ENCODE measurements at places on chromosomes 4 and X. TPM values are rescaled to one million over a fixed set of nuclear protein-coding genes. Genes with fewer than 3 reads are reported as not detected.

GRCh38 chr4:100063355-100063754 lies 113.3 kb upstream of the H2AZ1 start:
- no peak for DNase-seq

DNA sequence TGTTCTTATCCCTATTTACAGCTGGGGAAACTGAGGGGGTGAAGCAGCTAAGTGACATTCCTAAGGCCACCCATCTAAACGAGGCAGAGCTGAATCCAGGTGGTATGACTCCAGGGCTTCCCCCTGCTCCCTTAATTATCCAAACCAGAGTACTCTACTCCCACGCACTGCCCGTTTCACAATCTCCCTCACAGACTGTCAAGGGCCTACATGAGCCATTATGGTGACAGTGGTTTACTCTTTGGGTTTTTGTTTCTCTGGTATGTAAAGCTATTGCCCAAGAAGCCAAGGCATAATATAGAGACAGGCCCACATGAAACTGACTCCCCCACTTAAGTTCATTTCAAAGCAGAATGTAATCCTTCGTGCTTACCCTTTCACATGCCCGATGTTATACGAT lies 95.1 kb downstream of the NHS start:
- no peak for DNase-seq

- no peak for DNase-seq
These were observed 51.0 kb downstream of the KDR start for GRCh38 chr4:55074386-55074785.

GRCh38 chr4:67680581-67681222 lies 20.3 kb downstream of the UBA6 start:
- DNase-seq = no peak

GRCh38 chr4:18635531-18635930 lies 614.0 kb upstream of the LCORL start:
- DNase-seq = no peak

Gene CXCL3
- not detected for total RNA-seq

DNA sequence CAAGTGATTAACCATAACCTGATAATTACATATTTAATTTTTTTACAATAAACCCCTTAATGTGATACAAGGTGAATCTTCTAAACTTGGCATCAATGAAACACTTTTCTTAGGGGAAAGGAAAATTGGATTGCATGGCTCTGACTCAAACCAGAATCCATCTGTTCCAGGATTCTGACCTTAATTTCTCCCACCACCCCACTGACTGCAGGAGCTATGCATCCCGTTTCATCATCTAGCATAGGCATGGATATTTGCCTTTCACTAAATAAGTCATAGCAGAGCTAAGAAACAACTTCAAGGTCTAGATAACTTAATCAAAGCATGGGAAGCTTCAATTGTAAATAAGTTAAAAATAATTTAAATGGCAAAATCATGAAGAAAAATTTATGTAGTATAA lies 156.3 kb downstream of the BTC start:
- DNase-seq = no peak

Gene HERC3
- total RNA-seq = 15.6 TPM

DNA sequence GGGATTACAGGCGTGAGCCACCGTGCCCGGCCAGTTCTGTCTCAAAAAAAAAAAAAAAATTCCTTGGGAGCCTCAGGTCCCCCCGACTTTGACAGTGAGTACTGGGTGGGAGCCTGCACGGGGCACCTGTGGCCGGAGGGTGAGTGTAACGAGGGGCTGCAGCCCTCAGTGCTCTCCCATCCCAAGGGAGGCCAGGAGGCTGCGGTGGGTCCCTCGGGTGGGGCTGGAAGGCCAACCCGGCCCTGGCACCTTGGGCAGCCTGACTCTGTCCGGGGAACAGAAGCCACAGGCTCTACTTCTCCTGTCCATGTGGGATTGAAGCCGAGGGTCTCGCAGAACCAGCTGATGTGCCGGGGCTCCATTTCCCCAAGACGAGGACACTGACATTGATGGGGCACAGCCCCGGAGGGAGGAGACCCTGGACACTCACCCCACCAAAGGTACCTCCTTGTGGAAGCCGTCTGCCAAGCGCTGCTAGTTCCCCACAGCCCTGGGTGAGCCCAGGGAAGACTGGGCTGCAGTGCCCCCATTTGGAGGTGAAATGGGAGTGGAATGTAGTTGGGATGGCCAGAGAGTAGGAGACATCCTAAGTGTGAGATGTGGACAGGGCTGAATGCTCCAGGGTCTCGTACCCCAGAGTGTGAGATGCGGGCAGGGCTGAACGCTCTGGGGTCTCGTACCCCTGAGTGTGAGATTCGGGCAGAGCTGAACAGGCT lies 2.3 kb upstream of the SLC26A1 start:
- no peak for DNase-seq

- no peak for DNase-seq
These were observed 104.7 kb downstream of the MAML3 start for GRCh38 chr4:140049024-140049848.

- DNase-seq = no peak
These were observed 157.6 kb downstream of the TENM3 start for GRCh38 chr4:182400790-182401189.

DNA sequence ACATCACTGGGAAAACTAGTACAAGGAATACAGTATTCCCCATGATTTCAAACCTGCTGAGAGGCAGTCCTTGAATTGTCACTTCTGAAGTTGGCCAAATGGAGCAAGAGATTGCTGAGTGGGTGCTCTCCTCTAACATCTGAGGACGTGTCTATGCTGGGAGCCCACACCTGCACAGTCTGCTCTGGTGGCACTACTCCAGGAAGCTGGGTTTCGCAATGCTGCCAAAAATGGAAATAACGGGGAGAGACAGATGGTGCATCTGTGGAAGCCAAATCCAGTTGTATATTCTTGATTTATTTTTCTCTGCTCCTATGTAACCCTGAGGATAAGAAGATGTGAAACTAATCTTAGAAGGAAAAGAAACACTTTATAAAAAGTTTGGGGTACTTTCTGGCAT lies 240.1 kb upstream of the CTSO start:
- no peak for DNase-seq

GRCh38 chrX:68915778-68916177 lies 87.0 kb downstream of the EFNB1 start:
- DNase-seq = peak; percentile 36

Gene UGT2A1
- not detected for total RNA-seq

GRCh38 chr4:7073059-7073458 lies 5.2 kb upstream of the GRPEL1 start:
- DNase-seq = peak; percentile 41

DNA sequence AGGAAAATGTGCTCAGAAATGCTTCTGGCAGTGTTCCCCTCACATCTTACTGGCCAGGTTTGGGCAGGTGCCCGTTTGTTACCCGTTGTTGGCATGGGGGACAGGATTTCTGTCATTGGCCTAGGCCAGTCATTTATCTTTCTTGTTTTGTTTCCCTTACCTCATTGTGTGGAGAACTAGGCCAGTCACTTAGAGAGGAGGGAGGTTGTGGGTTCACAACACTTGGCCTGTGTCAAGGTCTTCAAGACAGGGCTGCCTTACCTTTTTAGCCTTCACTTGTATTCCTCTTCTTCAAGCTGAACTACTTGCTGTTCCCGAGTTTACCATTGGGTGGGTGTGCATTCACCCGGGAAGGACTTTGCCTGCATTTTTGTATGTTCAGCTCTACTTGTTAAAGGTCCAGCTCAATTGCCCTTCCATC lies 17.7 kb downstream of the SNX25 start:
- no peak for DNase-seq

Gene PRR32
- not detected for total RNA-seq

Gene LINC00632
- 9.4 TPM for total RNA-seq

DNA sequence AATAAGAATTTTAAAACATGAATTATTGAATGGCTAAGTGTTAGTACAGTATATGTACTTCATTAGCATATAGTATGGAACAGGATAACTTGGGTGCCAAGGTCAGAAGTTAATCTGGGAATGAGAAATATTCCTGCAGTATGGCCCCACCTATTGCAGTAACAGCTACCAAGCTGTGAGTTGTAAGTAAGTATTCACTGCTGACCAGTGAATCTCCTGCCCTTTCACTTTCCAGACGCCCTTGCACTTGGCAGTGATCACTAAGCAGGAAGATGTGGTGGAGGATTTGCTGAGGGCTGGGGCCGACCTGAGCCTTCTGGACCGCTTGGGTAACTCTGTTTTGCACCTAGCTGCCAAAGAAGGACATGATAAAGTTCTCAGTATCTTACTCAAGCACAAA lies 105.1 kb downstream of the NFKB1 start:
- DNase-seq = no peak

Gene PUDP
- 6.5 TPM for total RNA-seq

- no peak for DNase-seq
These were observed 223.1 kb upstream of the LEF1 start for GRCh38 chr4:108391701-108392455.

Gene GRIA3
- total RNA-seq = 3.3 TPM

Gene FAM200B
- 31.8 TPM for total RNA-seq

Gene C1QTNF7
- 0.72 TPM for total RNA-seq

DNA sequence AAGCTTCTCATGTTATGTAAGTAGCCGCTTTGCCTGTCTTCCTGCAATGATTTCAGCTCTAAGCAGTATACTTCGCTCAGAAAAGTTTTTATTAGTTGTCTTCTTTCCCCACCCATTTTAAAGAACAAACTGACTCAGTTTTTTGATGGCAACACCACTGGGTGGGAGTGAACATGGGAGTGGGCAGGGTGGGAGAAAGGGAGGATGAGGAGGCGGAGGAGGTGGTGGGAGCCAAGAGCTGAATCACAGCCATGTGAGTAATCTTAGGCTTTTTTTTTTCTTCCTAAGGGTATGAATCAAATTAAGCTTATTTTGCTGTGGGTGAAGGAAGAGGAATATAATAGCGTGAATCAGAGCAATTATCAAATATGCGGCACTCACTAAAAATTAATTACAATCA lies 574.3 kb upstream of the DIPK2B start:
- no peak for DNase-seq

Gene FGF5
- total RNA-seq = 7.7 TPM

- DNase-seq = no peak
These were observed 13.8 kb upstream of the GPC3 start for GRCh38 chrX:133999031-133999705.

Gene PRSS12
- total RNA-seq = 8.5 TPM

Gene COL25A1
- total RNA-seq = 1.4 TPM

Gene IL15
- 3.3 TPM for total RNA-seq

Gene RBM47
- total RNA-seq = 1.8 TPM

DNA sequence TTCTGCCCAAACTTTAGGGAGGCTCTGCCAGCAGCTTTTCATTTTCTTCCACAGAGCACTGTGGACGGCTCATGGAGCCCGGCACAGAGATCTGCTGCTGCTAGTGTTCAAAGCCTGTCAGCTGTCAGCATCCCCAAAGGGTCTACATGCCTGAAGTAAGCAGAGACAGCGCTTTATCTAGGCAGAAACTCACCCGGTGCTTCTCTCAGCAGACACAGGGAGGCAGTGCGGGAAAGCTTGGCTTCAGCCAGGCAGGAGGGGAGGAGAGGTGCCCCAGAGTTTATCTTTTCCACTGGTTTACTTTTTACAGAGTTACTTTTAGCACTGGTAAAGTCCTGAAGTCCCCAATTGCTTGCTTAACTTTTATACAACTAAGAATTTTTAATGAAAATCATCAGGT lies 339.3 kb downstream of the NKX6-1 start:
- DNase-seq = no peak

- DNase-seq = no peak
These were observed 16.6 kb upstream of the UBE2D3 start for GRCh38 chr4:102843938-102844337.

GRCh38 chrX:47662144-47662657 lies 3.2 kb upstream of the UXT start:
- peak; percentile 73 for DNase-seq

DNA sequence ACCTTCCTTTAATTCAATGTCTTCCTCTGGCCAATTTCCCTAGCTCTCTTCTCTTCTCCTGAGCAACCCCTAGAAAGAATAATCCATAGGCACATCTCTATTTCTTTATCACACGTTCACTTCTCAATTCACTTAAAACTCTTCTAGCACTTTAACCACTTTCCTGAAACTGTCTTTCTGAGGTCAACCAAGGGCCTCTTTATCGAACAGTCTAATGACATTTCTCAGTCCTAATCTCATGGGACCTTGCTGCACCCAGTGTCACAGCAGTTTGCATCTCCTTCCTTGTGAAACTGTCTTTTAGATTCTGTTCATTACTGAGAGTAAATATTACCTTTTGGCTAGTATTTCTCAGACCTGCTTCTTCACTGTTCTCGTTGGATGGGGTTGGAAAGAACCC lies 285.3 kb upstream of the RASGEF1B start:
- no peak for DNase-seq

DNA sequence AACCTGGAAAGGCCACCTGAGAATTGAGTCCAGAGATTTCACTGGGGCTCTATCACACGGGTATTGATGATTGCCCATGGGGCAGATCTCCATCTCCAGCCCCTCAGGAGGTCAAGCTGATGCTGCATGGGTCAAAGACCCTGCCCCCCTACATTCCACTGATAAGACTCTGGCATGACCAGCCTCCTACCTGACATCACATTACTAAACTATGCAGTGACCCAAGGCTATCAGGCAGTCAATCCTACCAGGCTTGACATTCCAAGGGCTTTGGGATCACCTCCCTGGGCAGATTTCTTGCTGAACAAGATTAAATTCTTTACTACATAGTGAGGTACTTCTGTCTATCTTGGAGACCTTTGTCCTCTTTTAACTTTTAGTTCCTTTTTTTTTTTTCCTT lies 192.7 kb upstream of the STS start:
- DNase-seq = no peak

DNA sequence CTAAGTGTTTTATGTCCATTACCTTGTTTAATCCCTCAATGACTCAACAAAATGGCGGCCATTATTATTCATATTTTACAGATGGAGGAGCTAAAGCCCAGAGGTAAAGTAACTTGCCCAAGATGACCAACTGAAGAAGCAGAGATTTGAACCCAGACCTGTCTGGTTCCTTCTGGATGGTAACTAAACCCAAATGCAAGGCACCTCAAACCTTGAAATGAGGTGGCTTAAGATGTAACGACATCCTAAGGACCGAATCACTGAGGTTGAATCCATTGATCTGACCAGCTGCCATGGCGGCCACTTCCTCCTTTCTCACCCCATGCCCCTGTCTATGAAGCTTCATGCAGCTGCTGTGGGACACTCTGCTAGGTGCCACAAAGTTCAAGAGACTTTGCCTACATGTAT lies 932 bp downstream of the TLR10 start:
- no peak for DNase-seq

Gene CXCL1
- total RNA-seq = 4.7 TPM

DNA sequence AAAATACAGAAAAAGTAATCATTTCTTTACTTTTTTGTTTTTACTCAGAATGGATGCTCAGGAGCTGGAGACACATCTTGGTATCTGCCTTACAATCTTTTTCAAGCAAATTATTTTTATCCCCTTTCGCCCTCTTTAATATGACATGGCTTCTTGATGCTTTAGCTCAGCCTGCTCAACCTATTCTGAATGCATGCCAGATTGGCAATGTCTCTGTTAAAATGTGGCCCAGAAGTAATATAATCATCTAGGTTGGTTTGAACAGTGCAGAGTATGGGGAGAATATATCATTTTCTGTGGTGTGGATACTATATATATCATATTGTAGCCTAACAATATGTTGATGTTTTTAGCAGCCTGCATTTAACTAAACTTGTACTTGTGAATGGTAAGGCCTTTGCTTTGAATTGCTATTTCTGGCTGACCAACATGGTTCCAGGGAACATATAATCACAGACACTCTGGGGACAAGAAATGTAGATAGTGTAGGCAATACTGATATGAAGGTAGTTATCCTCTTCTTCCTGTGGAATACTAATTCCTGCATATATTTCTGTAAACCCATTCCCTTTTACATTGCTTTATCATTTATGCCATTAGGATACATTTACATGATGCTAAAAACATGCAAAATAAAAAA lies 282.7 kb downstream of the PPP3CA start:
- no peak for DNase-seq

Data from osteoblast (primary cell).